Activated CD8-positive, alpha-beta T cell treated with anti-CD3 and anti-CD28 coated beads, Interleukin-2, amount 10 ng/mL, durations not matched to agents 7 days and 5 days (primary cell): ENCODE measurements at places on chromosomes 5 and 9. TPM values are rescaled to one million over a fixed set of nuclear protein-coding genes. Genes with fewer than 3 reads are reported as not detected.

The RMRP gene
- total RNA-seq: 12,592 TPM

The PCDHA13 gene
- not detected for total RNA-seq

The CTXN3 gene
- total RNA-seq: not detected

The NUTM2G gene
- not detected for total RNA-seq

The EDIL3 gene
- not detected for total RNA-seq

The PCDHGA3 gene
- total RNA-seq: not detected

The IFNA13 gene
- not detected for total RNA-seq

The ZDHHC11 gene
- 17.0 TPM for total RNA-seq

The KIF24 gene
- total RNA-seq: 11.2 TPM
